ENCODE measurements at places on chromosomes 1 and 21. TPM values are rescaled to one million over a fixed set of nuclear protein-coding genes. Genes with fewer than 3 reads are reported as not detected.

CSF1 gene
- 22.7 TPM for total RNA-seq

CD34 gene
- not detected for total RNA-seq

CHRM3 gene
- under 0.01 TPM for total RNA-seq

ITLN1 gene
- total RNA-seq: not detected

COL8A2 gene
- total RNA-seq: 5.7 TPM

All from mesangial cell (primary cell).